Pancreas (tissue), 10 donors: ENCODE measurements at places on chromosomes 16 and 17. TPM values are rescaled to one million over a fixed set of nuclear protein-coding genes. Genes with fewer than 3 reads are reported as not detected.

THRA gene
- total RNA-seq = 18.4 TPM

AANAT gene
- not detected for total RNA-seq

CTRB1 gene
- total RNA-seq = 32,908 TPM

SGF29 gene
- total RNA-seq = 25.3 TPM

MFAP4 gene
- 18.0 TPM for total RNA-seq

KLHL10 gene
- total RNA-seq = not detected

CDRT15 gene
- not detected for total RNA-seq

FBXO39 gene
- not detected for total RNA-seq

SRCIN1 gene
- 9.1 TPM for total RNA-seq

BBS2 gene
- 14.5 TPM for total RNA-seq

GCGR gene
- total RNA-seq = 2.1 TPM

CACNA1G gene
- total RNA-seq = 0.18 TPM

IRX6 gene
- not detected for total RNA-seq

SLC9A5 gene
- 0.49 TPM for total RNA-seq

ZNF747 gene
- 6.0 TPM for total RNA-seq

CAVIN1 gene
- total RNA-seq = 42.6 TPM

ZNF385C gene
- 1.2 TPM for total RNA-seq

CIBAR2 gene
- not detected for total RNA-seq

GPR139 gene
- total RNA-seq = not detected

CETP gene
- 0.12 TPM for total RNA-seq

BAIAP3 gene
- total RNA-seq = 2.1 TPM

POLR2C gene
- 24.6 TPM for total RNA-seq

CCL16 gene
- total RNA-seq = not detected

IRF8 gene
- 4.5 TPM for total RNA-seq

PCYT2 gene
- total RNA-seq = 12.6 TPM

FAM171A2 gene
- total RNA-seq = 0.24 TPM

GAS2L2 gene
- total RNA-seq = 0.15 TPM

ITGAL gene
- 1.3 TPM for total RNA-seq

WWP2 gene
- 34.3 TPM for total RNA-seq

NPIPA2 gene
- total RNA-seq = 1.8 TPM

PRR35 gene
- total RNA-seq = 0.61 TPM

KRT13 gene
- not detected for total RNA-seq

COTL1 gene
- 6.8 TPM for total RNA-seq

CDH11 gene
- 1.5 TPM for total RNA-seq

FN3K gene
- 14.4 TPM for total RNA-seq

SLC5A11 gene
- total RNA-seq = not detected

PARD6A gene
- total RNA-seq = 8.6 TPM

KIF19 gene
- 0.47 TPM for total RNA-seq

KRT33A gene
- not detected for total RNA-seq

ADAD2 gene
- not detected for total RNA-seq
